ENCODE measurements at places on chromosomes 2 and 18.

DNA sequence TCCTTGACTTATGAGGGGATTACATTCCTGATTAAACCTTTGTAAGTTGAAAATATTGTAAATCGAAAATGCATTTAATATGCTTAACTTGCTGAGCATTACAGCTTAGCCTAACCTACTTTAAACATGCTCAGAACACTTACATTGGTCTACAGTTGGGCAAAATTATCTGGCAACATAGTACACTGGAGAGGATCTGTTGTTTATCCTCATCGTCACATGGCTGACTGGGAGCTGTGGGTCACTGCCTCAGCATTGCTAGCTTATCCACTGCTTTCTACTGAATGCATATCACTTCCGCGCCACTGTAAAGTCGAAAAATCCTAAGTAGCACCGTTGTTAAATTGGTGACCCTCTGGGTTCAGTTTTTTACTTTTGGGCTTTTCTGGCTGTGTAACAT lies 13.7 kb downstream of the PMS1 start:
- no peak for DNase-seq

GRCh38 chr2:39893616-39894015 lies 114.6 kb upstream of the THUMPD2 start:
- no peak for DNase-seq

GRCh38 chr18:12327510-12328178 lies 19.6 kb downstream of the TUBB6 start:
- peak; percentile 11 for DNase-seq

DNA sequence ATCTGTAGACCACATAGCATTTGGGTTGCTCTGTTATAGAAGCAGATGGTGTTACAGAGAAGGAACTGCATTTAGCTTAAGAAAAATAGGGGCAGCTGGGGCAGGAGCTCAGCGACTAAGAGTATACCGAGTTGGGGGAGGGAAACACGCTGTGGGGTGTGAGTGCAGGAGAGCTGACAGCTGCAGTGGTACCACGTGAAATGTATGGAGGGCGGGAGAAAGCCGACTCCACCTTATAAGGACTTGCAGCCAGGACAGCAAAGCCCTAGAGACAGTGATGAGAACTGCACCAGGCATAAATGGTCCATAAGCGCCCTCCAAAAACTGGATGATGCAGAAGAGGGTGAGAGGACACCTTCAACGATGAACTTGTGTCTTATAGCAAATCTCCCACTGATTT lies 237.6 kb downstream of the PRKCE start:
- no peak for DNase-seq

DNA sequence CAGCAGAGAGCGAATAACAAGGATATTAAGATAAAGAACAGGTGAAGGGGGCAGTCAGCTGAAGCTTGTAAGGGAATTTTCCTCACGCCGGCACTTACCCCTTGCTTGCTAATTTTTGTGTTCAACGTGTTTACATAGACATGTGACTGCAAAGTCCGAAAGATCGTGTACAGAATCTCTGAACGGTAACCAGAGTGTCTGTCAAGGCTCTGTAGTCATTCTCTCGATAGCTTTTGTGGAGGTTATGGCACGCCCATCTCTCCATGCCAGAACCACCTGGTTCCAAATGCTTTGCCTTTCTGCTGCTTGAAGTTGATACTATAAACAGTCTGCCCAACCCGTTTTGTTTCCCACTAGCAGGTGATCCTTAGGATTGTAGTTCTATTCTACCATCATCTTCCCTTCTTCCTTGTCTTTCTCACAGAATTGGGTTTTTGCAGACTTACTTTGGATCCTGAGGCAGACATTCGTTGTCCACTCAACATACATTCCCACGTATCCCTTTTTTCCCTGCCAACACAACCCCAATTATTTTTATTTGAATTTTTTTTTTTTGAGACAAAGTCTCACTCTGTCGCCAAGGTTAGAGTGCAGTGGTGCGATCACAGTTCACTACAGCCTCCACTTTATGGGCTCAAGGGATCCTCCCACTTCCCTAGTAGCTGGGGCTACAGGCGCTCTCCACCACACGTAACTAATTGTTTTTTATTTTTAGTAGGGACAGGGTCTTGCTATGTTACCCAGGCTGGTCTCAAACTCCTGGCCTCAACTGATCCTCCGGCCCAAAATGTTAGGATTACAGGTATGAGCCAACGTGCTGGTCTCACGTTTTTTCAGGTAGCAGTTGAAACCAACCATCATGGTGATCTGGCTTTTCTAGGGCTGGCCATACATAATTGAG lies 1.3 kb upstream of the USP34 start:
- peak; percentile 14 for DNase-seq

DNA sequence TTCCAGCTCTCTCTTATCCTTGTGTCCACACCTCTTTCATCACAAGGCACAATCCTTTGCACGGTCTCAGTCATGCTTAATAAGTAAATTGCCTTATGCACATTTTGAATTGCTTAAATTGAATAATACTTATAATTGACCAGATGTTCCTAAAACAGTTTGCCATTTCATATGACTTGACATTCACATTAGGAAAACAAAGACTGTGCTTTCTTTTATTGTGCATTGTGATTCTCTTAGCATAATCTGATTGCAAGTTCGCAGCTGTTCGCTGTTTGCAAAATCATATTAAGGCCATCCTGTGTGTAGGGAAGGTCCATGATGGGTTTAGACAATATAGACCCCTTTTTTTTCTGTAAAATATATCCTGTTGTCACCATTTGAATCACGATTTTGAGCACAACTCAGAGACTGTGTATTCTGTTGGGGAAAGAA lies 75.6 kb downstream of the RNF144A start:
- no peak for DNase-seq

GRCh38 chr18:48815179-48815515 lies 135.6 kb downstream of the SMAD7 start:
- DNase-seq, result no peak

GRCh38 chr18:44823286-44823685 lies 142.6 kb downstream of the SETBP1 start:
- DNase-seq, result no peak

GRCh38 chr18:48850822-48851598 lies 99.8 kb downstream of the SMAD7 start:
- no peak for DNase-seq

- no peak for DNase-seq
Observed at GRCh38 chr2:15355386-15355785, 205.7 kb downstream of the NBAS start.

- no peak for DNase-seq
Observed at GRCh38 chr2:171864357-171864985, 29.6 kb downstream of the SLC25A12 start.

DNA sequence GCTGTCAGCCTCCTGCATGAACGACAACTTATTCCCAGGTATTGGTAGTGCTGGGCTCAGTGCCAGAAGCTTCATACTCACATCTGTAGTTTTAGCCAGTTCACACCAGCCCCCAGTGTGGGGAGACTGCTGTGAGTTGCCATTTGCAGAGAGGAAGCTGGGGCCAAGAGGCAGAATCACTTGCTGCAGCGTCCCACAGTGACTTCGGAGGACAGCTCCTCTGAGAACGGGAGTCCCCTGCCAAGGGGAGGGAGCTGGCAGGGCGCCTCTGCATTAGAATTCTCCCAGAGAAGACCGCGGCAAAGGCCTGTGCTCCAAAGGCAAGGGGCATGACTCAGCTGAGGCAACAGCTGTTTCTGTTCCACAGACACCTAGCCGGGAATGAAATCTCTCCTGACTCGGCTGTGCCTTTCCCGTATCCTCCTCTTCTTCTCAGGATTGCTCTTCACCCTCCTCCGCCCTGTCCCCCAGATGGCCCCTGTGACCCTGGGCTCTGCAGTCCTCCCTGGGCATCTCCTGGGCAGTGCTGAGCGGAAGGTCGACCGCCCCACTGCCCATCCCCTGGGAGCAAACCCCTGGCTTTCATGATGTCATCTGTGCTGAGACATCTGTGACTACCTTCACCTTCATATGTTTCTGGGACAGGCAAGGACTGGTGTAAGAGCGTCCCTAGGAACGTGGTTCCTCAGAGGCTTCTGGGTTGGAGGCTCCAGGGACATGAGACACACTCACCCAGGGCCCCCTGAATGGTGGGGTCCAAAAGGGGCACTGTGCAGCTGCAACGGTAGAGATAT lies 18.0 kb downstream of the MAL start:
- peak; percentile 20 for DNase-seq

DNA sequence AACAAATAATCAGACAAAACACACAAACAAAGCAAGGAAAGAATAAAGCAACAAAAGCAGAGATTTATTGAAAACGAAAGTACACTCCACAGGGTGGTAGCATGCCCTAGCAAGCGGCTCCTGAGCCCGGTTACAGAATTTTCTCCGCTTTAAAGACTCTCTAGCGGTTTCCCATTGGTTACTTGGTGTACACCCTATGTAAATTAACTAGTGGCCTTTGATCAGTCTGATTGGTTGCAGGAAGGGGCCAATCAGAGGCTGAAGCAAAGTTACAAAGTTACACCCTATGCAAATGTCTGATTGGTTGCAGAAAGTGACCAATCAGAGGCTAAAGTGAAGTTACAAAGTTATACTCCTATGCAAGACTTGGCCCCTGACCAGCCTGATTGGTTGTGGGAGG lies 242.9 kb downstream of the LDLRAD4 start:
- DNase-seq, result peak; percentile 11

Data from NCI-H1092 treated with DMSO at 0.1 percent for 48 hours (cell line).